ENCODE measurements at places on chromosomes 12 and 14.

- no peak for DNase-seq
Observed at GRCh38 chr12:76156314-76156713, 71.8 kb upstream of the NAP1L1 start.

DNA sequence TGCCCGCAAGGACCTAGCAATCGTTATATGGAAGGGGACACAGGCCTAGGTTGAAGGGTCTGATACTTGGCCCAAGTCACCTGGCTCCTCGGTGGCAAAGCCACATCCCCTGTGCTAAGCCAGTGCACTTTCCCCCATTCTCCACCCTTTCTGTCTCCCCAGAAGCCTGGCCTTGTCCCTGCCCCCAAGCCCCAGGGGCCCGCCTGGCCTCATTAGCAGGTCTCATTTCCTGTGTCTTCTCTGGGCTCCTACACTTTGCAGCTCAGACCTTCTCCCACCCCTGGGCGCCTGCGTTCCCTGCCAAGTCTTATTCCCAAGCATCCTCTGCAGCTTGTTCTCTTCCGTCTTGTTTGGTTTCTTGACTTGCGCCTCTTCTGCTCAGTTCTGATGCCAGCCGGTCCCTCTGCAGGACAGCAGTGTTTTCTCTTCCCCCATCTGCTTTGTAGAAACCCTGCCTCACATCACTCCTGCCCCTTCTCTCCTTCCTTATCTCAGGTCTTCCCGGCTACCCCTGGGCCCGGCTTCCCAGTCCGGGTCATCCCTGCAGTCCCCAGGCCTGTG lies 66.7 kb downstream of the SLC24A4 start:
- DNase-seq: no peak

DNA sequence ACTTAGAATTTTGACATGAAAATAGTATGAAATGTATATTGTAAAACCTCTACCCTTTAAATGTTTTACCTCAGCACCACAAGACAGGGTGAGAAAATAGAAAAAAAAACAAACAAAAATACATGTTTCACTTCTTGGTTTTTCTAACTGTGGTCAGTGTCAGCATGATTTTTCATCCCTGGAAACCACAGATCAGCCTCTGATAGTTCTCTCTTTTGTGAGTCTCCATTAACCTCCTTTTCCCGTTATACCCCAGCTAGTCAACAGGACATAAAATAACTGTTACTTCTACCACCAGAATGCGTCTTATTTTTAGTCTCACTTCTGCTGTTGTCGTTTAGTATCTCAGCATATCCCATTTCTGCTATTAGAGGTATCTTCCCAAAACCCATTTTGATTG lies 48.3 kb upstream of the KCNMB4 start:
- no peak for DNase-seq

DNA sequence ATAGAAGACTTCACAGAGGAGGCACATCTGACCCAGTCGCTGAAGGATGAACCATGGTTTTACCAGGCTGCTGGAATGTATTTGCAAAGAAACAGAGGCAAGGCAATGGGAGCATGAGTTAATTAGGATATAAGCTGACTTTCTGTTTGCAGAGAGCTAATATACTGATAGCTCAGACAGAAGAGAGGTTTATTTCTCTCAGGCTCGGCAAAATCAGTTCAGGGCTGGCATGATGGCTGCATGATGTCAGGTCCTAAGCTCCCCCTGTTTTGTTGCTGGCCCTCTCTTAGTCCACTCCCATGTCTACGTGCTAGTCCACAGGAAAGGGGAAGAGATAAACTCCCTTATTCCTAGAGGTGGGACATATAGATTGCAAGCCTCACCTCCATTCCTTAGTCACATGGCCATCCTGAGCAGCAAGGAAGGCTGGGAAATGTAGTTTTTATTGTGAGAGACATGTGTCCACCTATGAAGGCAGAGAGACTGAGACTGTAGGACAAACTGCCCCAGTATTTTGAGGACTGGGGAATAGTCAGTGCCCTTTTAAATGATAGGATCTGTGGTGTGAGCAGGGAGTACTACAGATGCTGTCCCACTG lies 224.5 kb downstream of the VRK1 start:
- DNase-seq: no peak

DNA sequence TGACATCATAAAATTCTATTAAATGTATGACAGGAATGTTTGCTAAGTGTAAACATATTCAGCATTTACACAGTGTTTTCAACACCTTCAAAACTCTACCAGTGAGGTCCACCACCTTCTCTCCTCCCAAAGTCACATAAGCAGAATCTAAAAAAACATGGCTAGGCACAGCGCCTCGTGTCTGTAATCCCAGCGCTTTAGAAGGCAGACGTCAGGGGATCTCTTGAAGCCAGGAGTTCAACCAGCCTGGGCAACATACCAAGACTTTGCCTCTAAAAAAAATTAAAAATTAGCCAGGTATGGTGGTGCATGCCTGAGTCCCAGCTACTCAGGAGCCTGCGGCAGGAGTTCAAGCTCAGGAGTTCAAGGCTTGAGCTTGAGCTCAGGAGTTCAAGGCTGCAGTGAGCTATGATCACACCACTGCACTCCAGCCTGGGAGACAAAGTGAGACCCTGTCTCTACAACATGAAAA lies 30.0 kb downstream of the NUMB start:
- no peak for DNase-seq

- DNase-seq: no peak
Observed at GRCh38 chr12:117498256-117498655, 136.8 kb upstream of the NOS1 start.

DNA sequence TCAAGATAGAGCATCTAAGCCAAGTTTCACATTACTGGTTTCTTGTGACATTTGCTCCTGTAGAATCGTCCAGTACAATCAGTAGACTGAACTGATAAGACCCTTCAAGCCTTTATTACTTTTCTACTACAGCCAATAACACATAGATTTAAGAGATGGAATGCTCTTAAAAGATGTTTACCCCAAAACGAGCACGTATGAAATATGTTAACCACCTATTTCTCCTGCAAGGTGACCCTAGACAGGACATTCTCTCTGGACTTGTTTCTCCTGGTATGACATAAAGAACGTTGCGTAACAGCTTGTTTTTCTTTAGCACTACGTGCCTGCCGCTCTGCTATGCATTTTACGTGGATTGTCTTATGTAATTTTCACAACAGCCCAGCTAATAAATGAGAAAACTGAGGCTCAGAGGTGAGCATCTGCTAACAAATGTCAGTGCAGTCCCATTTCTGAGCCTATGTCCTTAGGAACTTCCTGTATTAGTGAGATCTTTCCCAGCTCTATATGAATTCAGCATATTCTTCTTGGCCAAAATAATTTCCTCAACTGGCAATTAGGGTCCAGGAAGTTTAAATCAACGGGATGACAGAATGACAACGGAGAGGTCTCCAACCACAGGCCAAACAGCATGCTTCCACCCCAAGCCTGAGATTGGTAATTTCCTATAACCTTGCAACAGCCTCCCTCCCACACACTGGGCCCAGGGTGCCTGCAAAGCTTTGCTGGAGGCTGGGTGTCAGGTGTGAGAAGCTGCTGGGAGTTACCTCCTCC lies 3.7 kb downstream of the NFKBIA start:
- peak; percentile 36 for DNase-seq

GRCh38 chr12:79016181-79016580 lies 151.6 kb downstream of the SYT1 start:
- no peak for DNase-seq

GRCh38 chr14:71395151-71395604 lies 487.9 kb downstream of the PCNX1 start:
- no peak for DNase-seq

- DNase-seq: no peak
Observed at GRCh38 chr14:82549306-82549990, 1015.8 kb upstream of the SEL1L start.

DNA sequence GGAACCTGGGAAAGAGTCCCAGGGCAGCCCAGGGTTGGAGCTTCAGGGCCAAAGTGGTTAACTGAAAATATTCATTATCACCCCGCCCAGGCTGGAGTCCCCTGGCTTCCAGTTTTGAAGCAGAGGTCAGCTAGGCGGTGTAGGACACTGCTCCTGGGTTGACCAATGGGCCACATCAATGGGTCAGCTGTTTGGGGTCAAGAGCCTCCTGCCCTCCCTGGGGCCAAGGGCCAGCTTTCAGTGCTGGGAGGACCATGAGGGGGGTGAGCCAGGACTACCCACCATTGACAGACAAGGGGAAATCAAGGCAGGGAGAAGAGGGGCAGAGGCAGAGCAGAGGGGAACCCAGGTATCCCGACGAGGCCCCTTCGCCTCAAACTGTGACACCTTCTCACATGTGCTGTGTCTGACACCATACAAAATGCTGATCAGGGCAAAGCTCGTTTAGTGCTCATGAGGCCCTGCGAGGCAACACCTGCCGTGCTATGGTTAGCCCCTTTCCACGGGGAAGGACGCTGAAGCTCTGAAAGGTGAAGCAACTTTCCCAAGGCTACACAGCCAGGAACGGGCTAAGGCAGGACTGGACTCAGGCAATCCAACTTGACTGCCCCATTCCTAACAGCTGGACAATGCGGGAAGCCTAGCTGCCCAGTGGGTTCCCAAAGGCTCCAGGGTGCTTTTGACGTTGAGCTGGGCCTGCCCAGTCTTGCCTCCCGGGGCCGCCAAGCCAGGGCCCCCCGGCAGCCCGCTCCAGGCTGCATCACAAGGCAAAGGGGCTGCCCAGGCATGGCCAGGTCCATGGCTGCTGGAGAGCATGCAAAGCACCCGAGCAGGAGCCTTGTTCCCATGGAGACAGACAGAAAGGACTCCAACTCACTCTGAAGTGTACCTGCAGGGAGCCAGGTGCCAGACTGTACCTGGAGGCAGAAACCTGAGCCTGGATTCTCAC lies 2.0 kb downstream of the SYNE3 start:
- no peak for DNase-seq

GRCh38 chr12:14394317-14395073 lies 29.0 kb downstream of the ATF7IP start:
- DNase-seq: peak; percentile 31

DNA sequence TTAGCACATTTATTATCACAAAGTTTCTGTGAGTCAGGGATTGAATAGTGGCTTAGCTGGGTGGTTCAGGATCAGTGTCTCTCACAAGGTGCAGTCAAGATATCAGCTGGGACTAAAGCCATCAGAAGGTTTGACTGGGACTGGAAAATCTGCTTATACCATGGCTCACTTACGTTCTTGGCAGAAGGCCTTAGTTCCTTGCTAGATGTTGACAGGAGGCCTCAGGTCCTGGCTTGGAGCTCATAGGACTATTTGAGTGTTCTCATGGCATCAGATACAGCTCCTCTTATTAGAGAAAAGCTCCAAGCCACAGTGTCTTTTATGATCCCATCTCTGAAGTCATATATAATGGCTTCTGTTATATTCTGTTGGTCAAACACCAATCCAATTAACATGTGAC lies 127.3 kb downstream of the SLC6A15 start:
- no peak for DNase-seq

DNA sequence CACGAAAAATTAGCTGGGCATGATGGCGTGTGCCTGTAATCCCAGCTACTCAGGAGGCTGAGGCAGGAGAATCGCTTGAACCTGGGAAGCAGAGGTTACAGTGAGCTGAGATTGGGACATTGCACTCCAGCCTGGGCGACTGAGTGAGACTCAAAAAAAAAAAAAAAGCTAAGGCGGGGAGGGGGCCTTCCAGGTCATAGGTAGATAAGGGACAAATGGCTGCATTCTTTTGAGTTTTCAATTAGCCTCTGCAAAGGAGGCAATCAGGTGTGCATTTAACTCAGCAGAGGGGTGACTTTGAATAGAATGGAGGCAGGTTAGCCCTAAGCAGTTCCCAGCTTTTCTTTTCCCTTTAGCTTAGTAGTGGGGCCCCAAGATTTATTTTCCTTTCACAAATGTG lies 743 bp upstream of the AACS start:
- no peak for DNase-seq

DNA sequence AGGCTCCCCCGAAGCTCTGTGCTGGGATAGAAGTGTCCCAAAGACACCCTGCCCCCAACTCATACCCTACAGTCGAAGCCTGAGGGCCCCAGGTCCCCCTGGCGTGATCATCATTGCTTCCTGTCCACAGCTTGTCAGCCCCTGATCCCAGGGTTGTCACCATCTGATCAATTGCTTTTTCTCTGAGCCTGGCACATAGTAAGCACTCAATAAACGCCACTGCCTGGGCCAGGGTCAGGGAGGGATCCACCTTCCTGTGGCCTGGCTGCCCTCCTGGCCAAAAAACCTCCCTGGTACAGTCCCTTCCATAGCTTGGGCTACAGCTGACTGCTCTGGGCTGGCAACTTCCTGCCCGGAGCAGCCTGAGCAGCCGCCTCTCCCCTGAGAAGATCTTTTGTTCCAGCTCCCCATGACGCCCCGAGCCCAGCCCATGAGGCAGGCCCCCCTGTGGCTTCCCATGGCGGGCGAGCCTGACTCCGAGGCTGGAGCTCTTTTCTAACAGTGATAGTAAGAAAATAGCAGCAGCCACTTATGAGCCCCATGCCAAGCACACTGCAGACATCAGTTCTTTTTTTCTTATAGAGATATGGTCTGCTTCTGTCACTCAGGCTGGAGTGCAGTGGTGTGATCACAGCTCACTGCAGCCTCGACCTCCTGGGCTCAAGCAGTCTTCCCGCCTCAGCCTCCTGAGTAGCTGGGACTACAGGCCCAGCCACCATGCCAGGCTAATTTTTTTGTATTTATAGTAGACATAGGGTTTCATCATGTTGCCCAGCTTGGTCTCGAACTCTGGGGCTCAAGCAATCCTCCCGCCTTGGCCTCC lies 6.5 kb downstream of the SH2B3 start:
- no peak for DNase-seq

GRCh38 chr12:120115692-120116440 lies 687 bp downstream of the RAB35 start:
- DNase-seq: no peak

- DNase-seq: no peak
Observed at GRCh38 chr14:75476274-75476995, 45.8 kb upstream of the BATF start.

- DNase-seq: no peak
Observed at GRCh38 chr12:71448150-71448581, 8.6 kb downstream of the LGR5 start.

GRCh38 chr12:54736549-54736948 lies 88.4 kb upstream of the DCD start:
- no peak for DNase-seq

- DNase-seq: no peak
Observed at GRCh38 chr14:50006141-50006540, 110.2 kb downstream of the VCPKMT start.

DNA sequence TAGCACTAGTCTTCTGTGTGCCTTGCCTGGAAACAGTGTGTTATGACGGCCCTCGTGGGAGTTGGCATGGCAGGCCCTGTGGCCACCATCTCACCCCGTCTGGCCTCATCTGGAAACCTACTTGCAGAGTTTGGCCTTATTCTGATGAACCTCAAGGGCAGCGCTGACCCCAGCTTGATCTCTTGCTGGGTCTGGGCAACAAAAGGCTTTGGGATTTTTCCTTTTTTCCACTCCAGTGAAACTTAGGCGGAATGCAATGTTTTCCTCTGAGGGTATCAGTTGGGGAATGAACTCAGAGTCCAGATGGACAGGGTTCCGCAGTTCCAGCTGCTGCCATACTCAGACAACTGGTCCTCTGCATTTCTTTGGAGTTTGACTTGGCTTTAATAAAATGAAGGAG lies 15.9 kb downstream of the CACNA1C start:
- no peak for DNase-seq

All from effector memory CD8-positive, alpha-beta T cell (primary cell).